ENCODE measurements at places on chromosomes 2 and 18. TPM values are rescaled to one million over a fixed set of nuclear protein-coding genes. Genes with fewer than 3 reads are reported as not detected.

DNA sequence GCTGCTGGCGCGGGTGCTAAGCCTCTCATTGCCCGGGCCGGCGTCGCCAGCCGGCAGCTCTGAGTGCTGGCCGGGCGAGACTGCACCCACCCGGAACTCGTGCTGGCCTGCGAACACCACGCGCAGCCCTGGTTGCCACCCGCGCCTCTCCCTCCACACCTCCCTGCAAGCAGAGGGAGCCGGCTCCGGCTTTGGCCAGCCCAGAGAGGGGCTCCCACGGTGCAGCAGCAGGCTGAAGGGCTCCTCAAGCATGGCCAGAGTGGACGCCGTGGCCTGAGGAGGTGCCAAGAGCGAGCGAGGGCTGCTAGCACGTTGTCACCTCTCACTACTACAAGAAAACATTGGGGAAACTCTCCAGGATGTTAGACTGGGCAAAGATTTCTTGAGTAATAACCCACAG lies 98.6 kb downstream of the SPIRE1 start:
- DNase-seq: no peak

DNA sequence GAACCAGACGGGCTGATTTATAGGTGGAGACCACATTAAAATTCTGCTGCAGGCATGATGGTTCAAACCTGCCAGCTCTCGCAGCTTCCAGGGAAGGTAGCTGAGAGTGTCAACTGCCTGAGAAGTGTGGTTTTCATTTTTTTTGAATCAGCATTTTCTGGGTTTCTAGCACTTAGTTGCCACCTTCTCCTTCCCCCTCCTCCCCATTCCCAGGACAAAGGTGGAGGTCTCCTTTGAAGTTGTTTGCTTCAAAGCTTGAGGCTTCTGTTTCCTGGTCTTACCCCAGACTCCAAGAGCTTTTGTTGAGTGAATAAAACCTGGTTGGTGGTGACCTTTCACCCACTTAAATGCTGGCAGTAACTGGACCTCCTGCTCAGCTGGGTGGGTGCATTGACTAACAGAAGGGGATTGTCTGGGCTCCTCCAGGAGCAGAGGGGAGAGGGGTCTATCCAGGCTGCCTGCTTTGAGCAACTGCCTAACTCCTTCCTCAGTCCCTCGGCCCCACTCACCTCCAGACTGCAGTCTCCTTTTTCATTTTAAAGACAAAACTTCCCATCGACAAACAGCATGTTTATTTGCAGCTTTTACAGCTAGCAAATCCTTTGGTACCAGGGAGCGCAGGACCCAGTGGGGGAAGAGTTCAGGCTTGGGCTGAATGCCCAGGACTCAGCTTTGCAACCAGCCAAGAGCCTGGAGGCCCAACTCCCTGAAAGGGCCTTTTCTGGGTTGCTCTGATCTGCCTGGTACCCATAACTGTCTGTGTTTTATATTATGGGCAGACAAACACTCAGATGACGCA lies 3.5 kb downstream of the RHOB start:
- DNase-seq: no peak

GRCh38 chr2:19711470-19712372 lies 190.1 kb downstream of the TTC32 start:
- no peak for DNase-seq

GRCh38 chr2:230823264-230823964 lies 41.3 kb upstream of the ITM2C start:
- no peak for DNase-seq

GRCh38 chr18:50461251-50461650 lies 86.4 kb downstream of the SKA1 start:
- no peak for DNase-seq

DNA sequence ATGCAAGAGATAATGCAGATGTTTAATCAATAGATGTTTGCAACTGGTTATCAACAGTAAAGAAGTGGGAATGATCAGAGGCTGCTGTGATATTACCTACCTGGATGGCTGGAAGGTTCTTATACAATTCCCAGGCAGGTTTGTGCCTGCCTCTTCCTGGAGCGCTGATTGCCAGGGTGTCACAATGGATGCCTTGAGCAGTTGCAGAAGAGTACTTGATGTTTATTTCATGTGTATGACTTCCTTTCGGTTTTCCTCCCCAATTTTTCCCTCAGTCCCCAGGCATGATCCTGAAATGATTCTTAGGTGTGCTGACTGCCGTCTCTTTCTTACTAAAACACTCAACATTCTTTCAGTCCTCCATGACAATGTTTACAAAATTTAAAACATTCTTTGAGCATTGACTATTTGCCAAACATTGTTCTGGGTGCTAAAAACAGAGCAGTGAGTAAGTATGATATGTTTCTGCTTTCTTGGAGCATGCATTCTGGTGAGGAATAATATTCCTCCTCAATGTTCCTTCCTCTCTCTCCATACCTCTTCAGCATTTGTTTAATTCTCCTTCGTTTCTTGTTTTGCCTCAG lies 416.6 kb upstream of the TRIB2 start:
- no peak for DNase-seq

DNA sequence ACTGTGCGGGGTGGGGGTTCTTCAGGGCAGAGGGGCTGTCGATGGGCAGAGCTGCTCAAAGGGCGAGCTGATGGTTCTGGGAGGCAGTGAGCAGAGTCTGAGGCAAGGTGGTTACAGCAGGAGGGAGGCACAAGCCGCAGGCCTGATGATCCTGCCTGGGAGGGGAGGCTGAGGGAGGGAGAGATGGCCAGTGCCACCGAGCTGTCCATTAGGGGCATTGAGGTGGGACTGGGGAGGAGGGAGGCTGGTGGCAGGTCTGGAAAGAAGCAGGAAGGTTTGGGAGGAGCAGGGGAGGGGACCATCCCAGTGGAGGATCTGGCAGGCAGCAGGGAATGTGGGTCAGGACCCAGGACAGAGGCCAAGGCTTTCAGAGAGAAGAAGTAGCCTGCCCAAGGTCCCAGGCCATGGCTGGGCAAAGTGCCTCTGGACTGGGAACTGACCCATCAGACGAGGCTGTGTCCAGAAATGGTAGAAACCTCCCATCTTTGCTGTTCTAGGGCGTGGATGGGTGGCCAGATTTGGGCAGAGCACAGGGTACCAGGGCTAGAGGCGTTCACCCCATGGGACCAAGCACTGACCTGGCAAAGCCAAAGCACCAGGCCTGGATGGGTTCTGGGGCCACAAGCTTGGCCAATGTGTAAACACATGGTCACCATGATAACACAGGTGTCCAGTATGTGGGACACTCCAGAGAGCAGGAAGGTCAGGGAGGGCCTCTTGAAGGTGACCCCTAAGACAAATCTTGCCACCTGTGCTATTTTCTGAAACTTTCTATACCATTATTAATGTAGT lies 55.5 kb downstream of the INHBB start:
- DNase-seq: no peak

GRCh38 chr2:142973160-142973821 lies 95.8 kb downstream of the KYNU start:
- no peak for DNase-seq

GRCh38 chr2:95037384-95037839 lies 11.9 kb downstream of the MAL start:
- DNase-seq: no peak

DNA sequence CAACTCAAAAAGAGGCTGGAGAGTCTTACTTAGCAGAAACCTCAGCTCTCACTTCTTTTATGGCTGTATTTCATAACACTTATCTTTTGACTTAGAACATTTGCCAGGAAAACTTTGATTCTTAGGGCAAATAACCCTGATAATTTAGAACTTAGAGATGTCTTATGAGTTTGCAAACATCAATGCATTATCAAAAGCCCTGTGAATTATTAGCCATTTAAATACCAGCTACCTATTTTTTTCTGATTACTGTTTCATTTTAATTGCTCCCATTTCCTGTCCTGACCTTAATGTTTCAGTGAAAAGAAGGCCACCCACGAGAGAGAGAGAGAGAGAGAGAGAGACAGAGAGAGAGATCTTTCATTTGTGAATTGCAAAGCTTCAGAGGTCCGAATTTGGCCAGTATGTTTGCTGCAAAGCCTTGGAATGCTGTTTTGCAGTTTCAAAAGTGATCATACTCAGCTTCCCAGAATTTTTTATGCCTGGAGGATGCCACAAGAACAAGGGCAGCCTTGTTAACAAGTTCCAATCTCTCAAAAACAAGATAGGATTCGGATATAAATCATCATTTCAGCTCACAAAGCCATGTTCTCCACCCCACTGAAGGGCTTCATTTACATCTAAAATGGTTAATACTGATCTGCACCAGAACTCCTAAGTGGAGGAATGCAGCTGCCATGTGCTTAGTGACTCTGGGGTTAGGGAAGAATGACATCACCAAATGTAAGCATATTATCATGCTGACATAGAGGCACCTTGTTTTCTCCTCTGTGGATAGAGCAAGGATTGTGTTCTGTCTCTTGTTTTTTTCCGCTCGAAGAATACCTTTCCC lies 478.2 kb downstream of the ARHGAP15 start:
- no peak for DNase-seq

DNA sequence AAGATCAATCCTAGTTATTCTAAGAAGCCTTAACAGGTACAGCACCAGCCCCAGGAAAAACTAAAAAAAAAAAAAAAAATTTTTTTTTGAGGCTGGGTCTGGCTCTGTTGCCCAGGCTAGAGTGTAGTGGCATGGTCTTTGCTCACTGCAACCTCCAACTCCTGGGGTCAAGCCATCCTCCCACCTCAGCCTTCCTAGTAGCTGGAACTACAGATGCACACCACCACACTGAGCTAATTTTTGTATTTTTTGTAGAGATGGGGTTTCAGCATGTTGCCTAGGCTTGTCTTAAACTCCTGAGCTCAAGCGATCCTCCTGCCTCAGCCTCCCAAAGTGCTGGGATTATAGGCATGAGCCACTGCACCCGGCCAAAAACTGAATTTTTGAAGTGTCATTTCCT lies 10.3 kb upstream of the ALPK2 start:
- DNase-seq: no peak

- DNase-seq: no peak
Observed at GRCh38 chr2:85893428-85894258, 4.9 kb upstream of the ST3GAL5 start.

DNA sequence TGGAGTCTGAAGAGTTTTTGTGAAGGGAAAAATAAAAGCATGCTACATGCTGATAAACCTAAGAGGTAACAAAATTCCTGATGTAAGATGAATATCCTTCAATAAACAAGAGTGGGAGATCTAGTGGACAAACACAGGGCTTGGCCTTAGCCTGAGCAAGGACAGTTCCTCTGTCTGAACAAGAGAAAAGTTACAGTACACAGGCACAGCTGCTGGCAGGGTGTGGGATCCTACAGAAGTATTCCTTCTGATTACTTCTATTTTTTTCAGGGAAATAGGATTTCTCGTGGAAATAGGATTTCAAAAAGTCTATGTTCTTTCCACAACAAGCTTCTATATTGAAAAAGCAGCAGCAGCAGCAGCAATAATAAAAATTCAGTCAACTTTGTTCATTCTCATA lies 54.1 kb downstream of the NBAS start:
- DNase-seq: no peak

- no peak for DNase-seq
Observed at GRCh38 chr2:116416731-116417377, 1397.6 kb upstream of the DDX18 start.

DNA sequence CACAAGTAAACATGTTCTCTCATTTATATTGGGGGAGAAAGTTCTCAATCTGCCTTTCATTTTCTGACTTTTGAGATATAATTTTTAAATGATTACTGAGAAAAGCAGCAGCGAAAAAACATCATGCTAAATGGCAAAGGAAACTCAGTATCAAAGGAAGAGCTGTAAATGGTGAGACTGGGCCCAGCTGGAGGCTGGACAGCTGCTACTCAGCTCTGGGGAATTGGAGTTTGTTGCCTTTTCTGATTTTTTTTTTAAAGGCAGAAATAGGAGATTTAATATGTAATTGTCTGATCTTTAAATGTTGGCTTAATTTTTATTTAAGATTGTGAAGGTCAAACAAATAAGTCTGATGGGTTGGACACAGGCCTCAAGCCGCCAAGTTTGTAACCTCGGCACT lies 137.1 kb upstream of the TACR1 start:
- DNase-seq: no peak

- DNase-seq: no peak
Observed at GRCh38 chr2:181185948-181186347, 205.5 kb downstream of the UBE2E3 start.

GRCh38 chr2:233059547-233059796 lies 670 bp upstream of the INPP5D start:
- DNase-seq: no peak

DNA sequence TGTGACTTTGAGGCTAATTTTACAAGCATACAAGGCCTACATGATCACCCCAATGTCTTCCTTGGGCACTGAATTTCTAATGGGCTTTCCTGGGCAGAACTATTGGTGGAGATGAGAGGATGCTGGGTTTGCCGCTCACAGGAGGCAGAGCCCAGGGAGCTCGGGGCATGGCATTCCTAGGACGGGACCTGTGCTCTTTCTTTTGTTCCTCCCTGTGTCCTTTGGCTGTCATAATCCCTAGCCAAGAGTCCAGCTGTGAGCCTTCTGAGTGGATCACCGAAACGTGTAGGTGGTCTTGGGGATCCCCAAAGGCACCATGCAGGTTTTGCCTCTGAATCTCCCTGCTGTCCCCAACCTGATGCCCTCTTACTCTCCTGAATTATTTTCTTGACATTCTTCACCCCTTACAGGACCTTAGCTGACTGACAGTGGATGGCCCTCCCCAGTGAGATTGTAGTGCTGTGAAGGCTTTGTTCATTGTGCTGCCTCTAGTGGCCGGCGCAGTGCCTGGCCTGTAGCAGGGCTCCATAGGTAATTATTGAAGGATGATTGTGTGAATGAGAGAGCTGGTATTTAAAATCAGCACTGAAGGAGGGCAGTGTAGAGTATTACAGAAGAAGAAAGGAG lies 221.9 kb downstream of the ZNF407 start:
- no peak for DNase-seq

GRCh38 chr18:44796429-44797428 lies 116.0 kb downstream of the SETBP1 start:
- DNase-seq: no peak

DNA sequence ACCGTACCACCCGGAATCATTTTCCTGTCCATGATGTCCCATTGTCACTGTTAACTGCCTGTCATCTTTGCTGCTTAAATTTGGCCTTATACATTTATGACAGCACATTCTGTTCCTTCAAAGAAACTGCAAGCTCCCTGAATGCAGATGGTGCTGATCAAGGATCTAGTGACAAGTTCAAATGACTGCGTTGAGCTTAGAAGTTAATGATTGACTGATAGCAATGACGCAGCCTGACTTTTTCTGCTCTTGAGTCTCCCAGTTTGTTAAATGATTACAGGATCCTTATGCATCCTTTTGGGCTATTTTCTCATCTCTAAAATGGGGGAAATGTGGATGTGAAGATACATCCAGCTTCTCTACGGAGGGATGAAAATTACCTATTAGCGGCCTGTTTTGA lies 159.0 kb downstream of the DCC start:
- no peak for DNase-seq

- no peak for DNase-seq
Observed at GRCh38 chr2:101762451-101763171, 65.1 kb downstream of the MAP4K4 start.

DNA sequence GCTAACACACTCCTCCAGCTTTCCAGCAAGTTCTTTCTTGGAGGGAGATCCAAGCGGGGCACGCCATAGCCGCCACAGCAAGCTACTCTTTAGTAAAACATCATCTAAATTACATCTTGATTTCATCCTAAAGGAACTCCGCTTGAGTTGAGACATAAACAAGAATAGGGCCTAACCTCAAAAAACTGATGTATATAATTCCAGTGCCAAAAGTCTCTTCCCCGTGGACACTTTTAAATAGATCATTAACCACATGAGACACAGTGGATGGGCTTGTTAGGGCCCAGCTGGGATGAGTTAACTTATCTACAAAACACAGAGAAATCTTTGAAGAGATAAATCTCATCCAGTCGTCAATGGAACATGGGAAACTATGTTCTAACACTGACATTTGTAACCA lies 20.8 kb upstream of the MLPH start:
- DNase-seq: no peak

CIB4 gene
- total RNA-seq: not detected

ALK gene
- total RNA-seq: not detected

TMEM127 gene
- total RNA-seq: 29.8 TPM

ADD2 gene
- total RNA-seq: 1.2 TPM

UPP2 gene
- not detected for total RNA-seq
